ENCODE measurements at places on chromosomes 16 and 17.

DNA sequence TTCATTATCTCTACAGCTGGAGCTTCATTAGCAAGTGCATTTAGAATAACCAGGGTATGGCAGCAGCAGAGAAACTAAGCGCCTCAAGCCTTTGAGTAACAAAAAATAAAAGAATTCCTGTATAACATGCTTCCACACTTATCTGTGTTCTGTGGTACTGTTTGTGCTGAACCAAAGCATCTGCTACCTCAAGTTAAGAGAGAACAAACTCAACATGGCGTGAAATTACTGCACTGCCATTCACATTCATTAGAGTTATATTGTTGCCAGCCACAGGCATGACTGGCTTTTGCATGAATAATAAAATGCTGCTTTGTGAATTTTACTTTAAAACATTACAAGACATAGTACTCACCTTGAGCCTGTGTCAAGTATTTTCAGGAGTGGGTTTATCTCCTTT lies 76.6 kb downstream of the NLK start:
- no peak overlapping the region for H3K27ac ChIP-seq
- no peak for DNase-seq
- no peaks in the 10 kb centered on the region for H3K36me3 ChIP-seq
- H3K4me1 ChIP-seq: peaks cover 4% of the 10 kb centered on the region
- no peak overlapping the region for H3K4me3 ChIP-seq

DNA sequence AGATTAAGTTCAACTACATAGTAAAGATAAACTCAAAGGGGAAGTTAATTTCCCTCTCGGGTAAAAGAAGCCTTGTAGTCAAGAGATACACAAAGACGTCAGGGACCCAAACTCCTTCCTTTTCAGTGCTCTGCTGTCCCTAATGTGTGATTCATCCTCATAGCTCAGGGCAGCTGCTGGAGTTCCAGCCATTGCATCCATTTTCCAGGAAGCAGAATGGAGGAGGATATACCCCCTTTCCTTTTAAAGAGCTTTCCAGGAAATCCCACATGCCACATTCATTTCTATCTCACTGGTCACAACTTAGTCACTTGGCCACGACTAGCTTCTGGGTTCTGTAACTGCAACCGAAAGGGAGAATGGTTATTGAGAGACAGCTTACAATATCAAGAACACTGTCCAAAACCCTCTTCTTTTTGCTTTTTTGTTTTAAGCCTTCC lies 95.3 kb downstream of the SOCS1 start:
- no peak overlapping the region for H3K4me3 ChIP-seq
- H3K27me3 ChIP-seq: no peaks in the 10 kb centered on the region
- no peak overlapping the region for H3K27ac ChIP-seq
- H3K36me3 ChIP-seq: no peaks in the 10 kb centered on the region

GRCh38 chr16:3665508-3665907 lies 11.0 kb downstream of the DNASE1 start:
- H3K4me1 ChIP-seq: no peaks in the 10 kb centered on the region
- no peak overlapping the region for H3K27ac ChIP-seq
- DNase-seq: no peak
- no peak overlapping the region for H3K4me3 ChIP-seq

DNA sequence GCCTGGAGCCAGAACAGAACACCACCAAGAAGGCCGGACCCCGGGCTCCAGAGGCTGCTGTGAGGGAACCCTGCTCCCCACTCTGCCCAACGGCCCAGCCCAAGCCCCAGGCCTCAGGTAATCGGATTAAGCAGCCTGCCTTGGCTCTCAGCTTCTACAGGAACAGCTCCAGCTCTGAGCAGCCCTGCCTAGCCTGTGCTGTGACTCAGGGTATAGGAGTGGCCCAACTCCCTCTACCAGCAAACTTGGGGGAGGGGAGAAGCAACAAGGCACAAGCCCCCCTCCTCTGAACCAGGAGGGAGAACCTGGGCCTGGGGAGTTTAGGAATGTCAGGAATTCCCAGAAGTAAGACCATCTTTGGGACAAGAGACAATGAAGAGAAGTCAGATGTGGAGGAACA lies 849 bp upstream of the SOX15 start:
- peak overlapping the region; percentile 15 for H3K4me3 ChIP-seq
- peaks cover 3% of the 10 kb centered on the region for H3K36me3 ChIP-seq
- peak; percentile 92 for DNase-seq
- peaks cover 40% of the 10 kb centered on the region for H3K4me1 ChIP-seq

GRCh38 chr17:41418116-41418860 lies 6.1 kb downstream of the KRT37 start:
- no peak overlapping the region for H3K4me3 ChIP-seq
- H3K36me3 ChIP-seq: no peaks in the 10 kb centered on the region
- H3K4me1 ChIP-seq: no peaks in the 10 kb centered on the region
- H3K27me3 ChIP-seq: no peaks in the 10 kb centered on the region

- peaks cover 54% of the 10 kb centered on the region for H3K27me3 ChIP-seq
- DNase-seq: no peak
- no peaks in the 10 kb centered on the region for H3K36me3 ChIP-seq
- no peak overlapping the region for H3K4me3 ChIP-seq
Observed at GRCh38 chr17:35548208-35548810, 10.8 kb upstream of the SLFN12L start.

DNA sequence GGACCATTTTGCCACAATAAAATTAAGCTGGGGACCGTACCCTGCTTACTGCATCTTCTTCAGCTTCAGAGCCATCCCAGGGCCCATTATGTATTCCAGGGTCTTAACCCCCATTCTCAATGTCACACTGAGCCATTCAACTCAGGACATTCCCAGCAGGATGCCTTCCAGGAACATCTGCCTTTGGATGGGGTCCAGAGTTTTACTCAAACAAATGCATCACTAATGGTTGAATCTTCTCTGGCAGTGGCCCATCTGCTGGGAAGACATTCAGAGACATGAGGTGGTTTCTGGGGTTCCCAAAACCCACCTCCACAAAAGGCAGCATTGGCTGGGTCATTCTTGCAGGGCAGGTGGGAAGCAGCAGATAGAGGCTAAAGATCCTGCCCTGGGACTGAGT lies 3.4 kb upstream of the SEC14L5 start:
- H3K4me3 ChIP-seq: no peak overlapping the region
- H3K27me3 ChIP-seq: peaks cover 13% of the 10 kb centered on the region
- DNase-seq: no peak

DNA sequence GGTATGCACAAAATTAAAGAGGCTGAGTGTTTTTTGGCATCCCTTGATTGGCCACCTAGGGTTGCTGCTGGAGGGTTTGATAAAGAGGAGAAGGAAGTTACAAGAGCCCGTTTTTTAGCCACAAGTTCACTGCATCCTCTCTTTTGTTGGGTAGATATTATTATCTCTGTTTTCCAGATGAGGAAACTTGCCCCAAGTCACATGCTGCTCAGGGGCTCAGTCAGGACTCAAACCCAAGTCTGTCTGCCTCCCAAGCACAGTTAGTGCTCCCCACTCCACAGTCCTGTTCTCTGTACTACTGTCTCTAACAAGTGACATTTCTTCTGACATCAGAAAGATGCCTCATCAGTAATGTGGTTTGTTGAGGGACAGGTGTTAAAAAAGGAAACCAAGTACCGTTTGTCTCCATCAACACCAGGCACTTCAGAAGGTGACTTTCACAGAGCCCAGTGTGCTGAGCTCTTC lies 1.4 kb downstream of the NT5M start:
- peaks cover 20% of the 10 kb centered on the region for H3K27me3 ChIP-seq
- no peak for DNase-seq
- no peaks in the 10 kb centered on the region for H3K36me3 ChIP-seq
- no peaks in the 10 kb centered on the region for H3K4me1 ChIP-seq

DNA sequence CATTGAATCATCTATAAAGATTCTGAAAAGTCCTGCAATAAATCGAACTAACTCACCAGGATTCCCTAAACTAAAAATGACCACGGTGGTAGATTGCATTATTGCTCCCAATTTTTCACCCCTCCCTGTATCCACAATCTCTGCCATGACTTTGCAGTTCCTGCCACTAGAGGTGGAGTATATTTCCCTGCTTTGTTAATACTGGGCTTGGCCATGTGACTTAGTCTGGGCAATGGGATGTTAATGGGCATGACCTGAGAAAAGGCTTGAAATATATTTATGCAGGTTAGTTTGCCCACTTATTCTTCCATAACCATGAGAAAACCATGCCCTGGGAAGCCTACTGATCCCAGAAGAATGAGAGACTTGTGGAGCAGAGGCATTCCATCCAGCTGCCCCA lies 59.1 kb downstream of the NOG start:
- no peak for DNase-seq
- no peaks in the 10 kb centered on the region for H3K4me1 ChIP-seq
- H3K27me3 ChIP-seq: no peaks in the 10 kb centered on the region
- no peak overlapping the region for H3K4me3 ChIP-seq
- H3K36me3 ChIP-seq: no peaks in the 10 kb centered on the region
- no peak overlapping the region for H3K27ac ChIP-seq

DNA sequence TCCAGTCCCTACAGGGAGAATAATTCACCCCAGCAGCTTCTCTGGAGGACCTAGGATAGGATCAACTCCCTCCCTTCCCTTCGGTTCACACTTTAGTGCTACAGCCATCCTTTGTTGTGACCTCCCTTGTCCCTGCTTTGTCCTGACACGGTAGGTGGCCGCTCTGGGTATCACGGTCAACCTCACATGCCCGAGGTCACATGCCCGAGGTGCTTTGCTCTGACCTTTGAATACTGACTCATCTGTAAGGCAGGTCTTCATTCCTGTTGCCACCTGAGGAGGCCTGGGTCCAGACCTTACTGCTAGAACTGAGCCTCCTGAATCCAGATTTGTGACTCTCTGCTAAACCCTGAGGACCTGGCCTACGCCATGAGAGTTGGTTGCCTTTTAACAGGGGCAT lies 19.7 kb downstream of the ALKBH5 start:
- H3K27me3 ChIP-seq: no peaks in the 10 kb centered on the region
- H3K4me3 ChIP-seq: no peak overlapping the region
- no peaks in the 10 kb centered on the region for H3K4me1 ChIP-seq
